ENCODE measurements at places on chromosomes 11 and 22. TPM values are rescaled to one million over a fixed set of nuclear protein-coding genes. Genes with fewer than 3 reads are reported as not detected.
A peak's percentile ranks its signal among the peaks of the same experiment; 100 is the strongest.

TRIM48 gene
- polyA plus RNA-seq, result not detected

TTC28 gene
- polyA plus RNA-seq, result 32.9 TPM

DNA sequence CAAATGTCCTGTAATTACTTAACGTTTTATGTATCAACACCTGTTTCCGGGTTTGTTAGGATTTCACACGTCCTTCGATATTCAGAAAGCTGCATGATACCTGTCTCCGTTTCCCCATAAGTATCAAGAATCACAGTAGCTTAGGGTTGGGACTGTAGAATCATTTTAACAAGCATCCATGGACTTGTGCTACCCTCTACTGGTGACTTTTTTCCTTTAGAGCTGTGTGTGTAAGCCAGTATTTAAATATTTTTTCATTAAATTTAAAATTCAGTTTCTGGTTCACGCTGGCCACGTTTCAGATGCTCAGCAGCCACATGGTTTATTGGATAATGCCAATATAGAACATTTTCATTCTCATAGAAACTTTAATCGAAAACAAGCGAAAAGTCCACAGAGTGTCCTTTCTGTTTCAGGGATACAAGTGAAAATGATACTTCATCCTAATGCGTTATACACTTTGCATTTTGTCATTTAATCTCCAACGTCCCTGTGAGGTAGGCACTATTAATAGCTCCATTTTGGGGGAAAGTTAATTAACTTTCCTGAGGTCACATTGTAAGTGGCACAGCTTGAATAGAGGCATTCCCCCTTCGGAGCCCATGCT, 61.5 kb upstream of the SLC25A18 start:
- peak; percentile 57 for DNase-seq

DNA sequence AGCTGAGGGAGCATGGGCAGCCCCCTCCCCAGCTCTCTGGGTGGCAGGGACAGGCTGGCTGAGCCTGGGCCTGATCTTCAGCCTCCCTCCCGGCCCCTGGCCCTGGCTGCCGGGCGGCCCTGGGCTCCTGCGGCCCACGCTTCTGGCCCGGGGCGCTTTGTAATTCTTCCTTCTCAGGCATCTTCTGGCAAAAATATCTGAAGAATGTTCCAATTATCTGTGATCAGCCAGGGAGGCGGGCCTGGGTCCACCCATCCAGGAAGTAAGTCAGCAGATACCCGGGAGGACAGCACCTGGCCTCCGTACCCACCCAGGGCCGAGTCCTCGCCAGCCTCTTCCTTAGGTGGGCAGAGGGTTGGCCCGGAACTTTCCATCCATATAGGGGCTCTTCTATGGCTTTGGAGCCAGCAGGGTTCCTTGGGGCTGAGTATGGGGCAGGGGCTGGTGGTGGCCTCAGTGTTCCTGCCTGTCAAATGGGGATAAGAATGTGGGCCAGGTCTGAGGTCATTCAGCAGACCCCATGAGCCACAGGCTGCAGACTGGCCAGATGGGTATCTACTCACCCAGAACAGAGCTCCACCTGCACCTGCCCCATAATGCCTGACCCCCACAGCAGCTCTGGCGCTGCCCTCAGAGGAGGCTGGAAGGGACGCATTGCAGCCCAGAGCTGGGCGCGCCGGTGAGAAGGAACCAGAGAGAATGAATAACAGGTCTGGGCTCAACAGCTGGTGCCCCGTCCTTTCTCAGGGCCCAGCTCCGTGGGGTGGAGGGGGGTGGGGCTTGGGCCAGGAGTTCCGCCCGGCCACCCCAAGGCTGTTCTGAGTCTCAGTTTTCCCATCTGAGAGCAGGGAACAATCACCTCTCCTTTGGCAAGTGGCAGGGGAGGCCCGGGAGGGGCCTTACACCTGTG, 16.2 kb downstream of the WNT7B start:
- no peak for DNase-seq

GRCh38 chr11:116518141-116518540, 254.6 kb downstream of the BUD13 start:
- no peak for DNase-seq

DNA sequence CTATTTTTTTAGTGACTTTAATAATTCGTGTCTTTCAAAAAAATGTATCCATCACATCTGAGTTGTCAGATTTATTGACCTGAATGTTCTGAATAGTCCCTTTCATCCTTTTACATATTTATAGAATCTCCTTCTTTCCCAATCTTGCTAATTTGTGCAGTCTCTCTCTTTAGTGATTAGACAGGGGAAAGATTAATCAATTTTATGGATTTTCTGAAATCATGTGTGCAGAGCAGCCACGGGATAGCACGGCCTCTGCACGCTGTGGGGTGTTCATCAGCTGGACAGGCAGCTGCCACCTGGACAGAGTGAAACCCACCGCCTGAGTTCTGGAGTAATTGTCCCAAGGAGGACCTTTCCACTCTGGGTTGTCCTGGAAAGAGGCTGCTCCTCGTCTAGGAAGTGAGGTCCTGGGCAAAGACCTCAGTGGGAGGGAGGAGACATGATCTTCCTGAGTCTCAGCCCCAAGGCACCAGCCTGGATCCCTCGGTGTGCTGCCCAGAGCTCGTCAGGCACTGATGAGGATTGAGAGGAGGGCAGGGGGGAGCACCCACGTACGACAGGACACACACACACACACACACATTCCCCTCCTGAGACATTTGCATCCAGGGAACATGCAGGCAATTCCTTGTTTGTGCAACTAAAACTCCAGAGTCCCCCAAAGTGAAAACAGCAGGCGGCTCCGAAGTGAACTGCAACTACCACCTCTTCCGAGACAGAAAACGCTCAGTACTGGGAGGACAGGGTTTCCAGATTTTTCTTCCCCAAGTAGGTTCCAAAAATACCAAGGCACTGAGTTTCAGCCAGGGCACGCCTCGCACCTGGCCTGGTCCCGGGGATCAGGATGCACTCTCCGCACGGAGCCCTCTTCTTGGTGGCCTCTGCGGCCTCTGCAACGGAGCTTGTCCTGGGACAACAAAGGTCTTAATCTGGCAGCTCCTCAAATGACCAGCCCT, 22.5 kb upstream of the KRTAP5-6 start:
- DNase-seq, result no peak

- DNase-seq, result no peak
Observed at GRCh38 chr11:120537996-120538395, 26.4 kb downstream of the GRIK4 start.
